Right renal pelvis (tissue), 4 donors: ENCODE measurements at places on chromosomes 3 and 15.

DNA sequence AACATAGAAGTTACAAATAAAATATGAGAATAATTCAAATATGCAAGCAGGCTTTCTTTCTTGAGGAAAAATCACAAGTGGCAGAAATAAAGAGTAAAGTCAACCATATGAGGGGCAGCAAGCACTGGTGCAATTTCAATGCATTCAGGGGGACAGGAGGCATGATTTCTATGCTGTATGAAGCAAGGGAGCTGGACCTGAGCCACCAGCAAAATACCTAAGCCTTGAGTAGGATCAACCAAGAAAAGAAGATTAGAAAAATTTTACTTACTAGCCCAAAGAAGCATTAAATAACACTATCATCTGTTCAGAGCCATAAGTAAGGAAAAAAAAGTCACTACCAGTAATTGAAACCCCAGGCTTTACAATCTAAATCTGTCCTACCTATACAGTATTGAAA lies 6.3 kb downstream of the ADGRG7 start:
- no peak for DNase-seq

- no peak for DNase-seq
Measured at GRCh38 chr3:72343078-72343477, 505.2 kb downstream of the SHQ1 start.

GRCh38 chr3:10911350-10912002 lies 81.1 kb upstream of the SLC6A1 start:
- DNase-seq, result no peak

GRCh38 chr3:126508564-126508964 lies 9.0 kb downstream of the UROC1 start:
- DNase-seq, result no peak

- DNase-seq, result no peak
Measured at GRCh38 chr3:177352424-177352823, 155.1 kb upstream of the TBL1XR1 start.

GRCh38 chr3:176927706-176928581 lies 269.3 kb downstream of the TBL1XR1 start:
- no peak for DNase-seq

- DNase-seq, result no peak
Measured at GRCh38 chr3:172973799-172974198, 167.2 kb downstream of the SPATA16 start.
